ENCODE measurements at places on chromosomes 12 and 14.

- DNase-seq = no peak
Observed at GRCh38 chr12:68482660-68483059, 128.0 kb upstream of the RAP1B start.

DNA sequence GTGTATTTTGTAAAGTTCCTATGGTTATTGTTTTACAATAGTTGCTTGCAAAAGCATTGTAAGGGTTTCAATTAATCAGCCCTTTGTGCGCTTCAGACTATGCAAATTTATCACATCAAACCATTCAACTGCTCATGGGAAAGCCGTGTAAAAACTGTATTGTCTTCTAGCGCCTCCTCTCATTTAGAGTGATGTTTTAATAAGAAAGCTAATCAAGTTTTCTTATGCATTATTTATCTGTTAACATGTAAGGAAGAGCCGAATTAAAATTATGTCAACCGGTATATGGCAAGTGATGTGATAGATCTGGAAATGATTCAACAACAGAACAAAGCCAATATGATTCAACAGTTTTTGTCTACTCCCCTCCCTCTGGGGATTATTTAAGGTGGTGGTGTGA lies 92.5 kb upstream of the RFX4 start:
- DNase-seq = no peak

DNA sequence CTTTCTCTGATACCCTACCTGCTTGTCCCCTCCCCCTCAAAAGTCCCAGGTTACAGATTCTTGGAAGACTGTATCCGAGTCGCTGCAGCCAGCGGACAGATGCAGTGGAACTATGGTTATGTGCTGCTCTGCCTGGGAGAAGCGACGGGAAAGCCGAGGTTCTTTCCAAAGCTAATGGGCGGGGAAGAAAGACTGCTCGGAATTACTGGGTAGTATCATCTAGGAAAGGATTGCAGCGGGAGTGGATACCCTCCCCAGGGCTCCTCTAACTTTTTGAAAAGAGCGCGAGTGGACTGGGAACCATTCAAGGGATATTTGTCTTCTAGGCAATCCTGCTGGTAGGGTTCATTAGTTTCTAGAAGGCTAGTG lies 1.4 kb downstream of the PTHLH start:
- DNase-seq = no peak

- no peak for DNase-seq
Observed at GRCh38 chr12:76568888-76569551, 9.4 kb upstream of the OSBPL8 start.

- no peak for DNase-seq
Observed at GRCh38 chr12:101992091-101992490, 69.7 kb downstream of the WASHC3 start.

DNA sequence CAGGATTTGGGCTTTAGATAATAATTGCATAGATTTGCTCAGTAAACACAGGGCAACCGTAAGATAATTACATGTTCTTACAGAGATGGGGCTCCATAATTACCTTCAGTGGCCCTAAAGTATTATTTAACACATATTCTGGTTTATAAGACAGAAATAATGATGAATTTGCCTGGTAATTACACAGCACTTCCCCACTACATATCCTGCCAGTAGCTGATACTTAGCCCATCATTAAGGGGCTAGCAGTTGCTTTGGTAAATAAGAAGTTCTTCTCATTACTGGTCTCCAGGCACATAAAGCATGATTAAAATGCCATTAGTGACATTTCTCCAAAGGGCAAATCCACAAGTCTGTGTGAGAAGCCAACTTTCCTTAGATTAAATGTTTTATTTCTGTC lies 158.7 kb downstream of the NUAK1 start:
- DNase-seq = no peak

GRCh38 chr14:64515053-64515452 lies 10.5 kb downstream of the ZBTB1 start:
- no peak for DNase-seq

- no peak for DNase-seq
Observed at GRCh38 chr12:47609806-47610205, 96.0 kb downstream of the RPAP3 start.

DNA sequence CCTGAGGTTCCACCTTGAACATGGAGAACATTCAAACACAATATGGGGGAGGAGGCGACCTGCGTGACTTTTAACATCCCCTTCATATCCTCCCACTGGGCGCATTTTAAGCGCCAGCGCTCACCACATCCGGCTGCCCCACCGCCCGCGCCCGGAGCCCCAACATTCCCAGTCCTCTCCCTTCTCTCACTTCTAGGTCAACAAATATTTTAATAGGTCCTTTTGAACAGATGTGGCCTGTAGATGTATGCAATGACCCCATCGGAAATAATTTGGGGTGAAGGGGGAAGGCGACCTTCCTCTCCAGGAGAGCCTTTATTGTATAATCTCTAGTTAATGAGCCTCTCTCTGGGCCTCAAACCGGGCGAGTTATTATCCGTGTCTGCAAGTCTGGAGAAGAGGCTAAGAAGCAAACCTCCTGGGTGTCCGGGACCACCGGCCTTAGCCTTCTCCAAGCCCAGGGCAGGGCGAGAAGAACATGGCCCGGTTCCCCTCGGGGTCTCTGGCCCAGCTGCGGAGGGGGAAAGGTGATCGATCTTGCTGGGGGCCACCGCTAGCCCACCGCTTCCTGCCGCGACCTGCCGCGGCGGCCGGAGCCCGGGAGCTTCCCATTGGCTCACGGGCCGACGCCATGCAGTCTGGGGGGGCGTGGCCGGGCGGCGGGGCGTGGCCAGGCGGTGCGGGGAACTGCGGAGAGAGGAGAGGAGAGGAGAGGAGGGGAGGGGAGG lies 83.2 kb upstream of the HMGA2 start:
- DNase-seq = no peak

- no peak for DNase-seq
Observed at GRCh38 chr12:53338916-53339315, 2.8 kb upstream of the SP7 start.

Data from SHP77 (cell line).